ENCODE measurements at places on chromosomes 6 and 20.

- DNase-seq = no peak
Measured at GRCh38 chr20:61440548-61441055, 188.5 kb downstream of the CDH4 start.

DNA sequence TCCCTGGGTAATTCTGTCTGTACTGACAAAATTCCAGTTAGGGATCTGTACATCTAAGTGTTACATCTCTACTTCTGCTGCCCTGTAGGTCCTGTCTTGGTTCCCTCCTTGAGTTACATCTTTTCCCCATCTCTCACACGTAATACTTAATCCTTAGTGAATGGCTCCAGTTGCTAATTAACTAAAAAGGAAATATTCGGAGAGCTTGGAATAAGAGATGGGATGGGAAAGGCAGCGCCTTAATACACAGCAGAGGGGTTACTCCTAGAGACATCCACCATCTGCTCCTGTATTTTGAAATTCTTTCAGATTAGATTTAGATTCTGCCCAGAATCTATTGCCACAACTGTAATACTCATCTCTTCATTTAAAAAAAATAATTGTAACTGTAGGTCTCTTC, 384.0 kb downstream of the SAMD5 start:
- DNase-seq = no peak

DNA sequence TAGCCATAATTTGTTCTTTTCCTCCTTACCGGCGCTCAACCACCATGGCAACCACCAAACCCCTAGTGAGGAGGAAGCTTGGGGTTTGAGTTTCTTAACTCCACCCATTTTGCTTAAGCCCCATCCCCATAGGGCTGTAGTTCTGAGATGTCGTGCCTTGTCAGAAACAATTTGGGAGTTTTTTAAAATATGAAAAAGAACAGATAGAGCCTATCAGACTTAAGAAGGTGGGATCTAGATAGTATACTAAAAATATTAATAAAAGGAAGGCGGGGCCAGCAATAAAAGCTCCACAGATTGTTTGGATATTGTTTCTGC, 5.6 kb downstream of the BRD2 start:
- peak; percentile 61 for DNase-seq

GRCh38 chr6:37936906-37937305, 117.4 kb downstream of the ZFAND3 start:
- DNase-seq = no peak

GRCh38 chr6:75166236-75166635, 39.6 kb downstream of the COL12A1 start:
- no peak for DNase-seq

GRCh38 chr6:64330694-64331307, 695.2 kb downstream of the PHF3 start:
- DNase-seq = peak; percentile 50

GRCh38 chr20:32236048-32236533, 28.4 kb downstream of the POFUT1 start:
- DNase-seq = no peak

GRCh38 chr6:22133357-22133756, 163.5 kb downstream of the PRL start:
- DNase-seq = no peak

- DNase-seq = no peak
Measured at GRCh38 chr6:156859686-156860085, 82.5 kb downstream of the ARID1B start.

DNA sequence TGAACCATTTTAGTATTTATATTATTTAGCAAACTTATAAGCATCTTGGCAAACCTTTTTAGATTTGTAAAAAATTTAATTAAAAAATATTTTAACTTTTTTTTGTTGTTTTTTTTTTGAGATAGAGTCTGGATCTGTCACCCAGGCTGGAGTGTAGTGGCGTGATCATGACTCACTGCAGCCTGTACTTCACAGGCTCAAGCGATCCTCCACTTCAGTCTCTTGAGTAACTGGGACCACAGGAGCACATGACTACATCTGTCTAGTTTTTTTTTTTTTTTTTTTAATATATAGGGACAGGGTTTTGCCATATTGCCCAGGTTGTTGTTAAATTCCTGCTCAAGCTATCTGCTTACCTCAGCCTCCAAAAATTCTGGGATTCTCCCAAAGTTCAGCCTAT, 161.1 kb downstream of the EYS start:
- DNase-seq = no peak

- no peak for DNase-seq
Measured at GRCh38 chr20:14673164-14673563, 335.8 kb upstream of the FLRT3 start.

- no peak for DNase-seq
Measured at GRCh38 chr20:15759594-15759993, 813.7 kb downstream of the KIF16B start.

DNA sequence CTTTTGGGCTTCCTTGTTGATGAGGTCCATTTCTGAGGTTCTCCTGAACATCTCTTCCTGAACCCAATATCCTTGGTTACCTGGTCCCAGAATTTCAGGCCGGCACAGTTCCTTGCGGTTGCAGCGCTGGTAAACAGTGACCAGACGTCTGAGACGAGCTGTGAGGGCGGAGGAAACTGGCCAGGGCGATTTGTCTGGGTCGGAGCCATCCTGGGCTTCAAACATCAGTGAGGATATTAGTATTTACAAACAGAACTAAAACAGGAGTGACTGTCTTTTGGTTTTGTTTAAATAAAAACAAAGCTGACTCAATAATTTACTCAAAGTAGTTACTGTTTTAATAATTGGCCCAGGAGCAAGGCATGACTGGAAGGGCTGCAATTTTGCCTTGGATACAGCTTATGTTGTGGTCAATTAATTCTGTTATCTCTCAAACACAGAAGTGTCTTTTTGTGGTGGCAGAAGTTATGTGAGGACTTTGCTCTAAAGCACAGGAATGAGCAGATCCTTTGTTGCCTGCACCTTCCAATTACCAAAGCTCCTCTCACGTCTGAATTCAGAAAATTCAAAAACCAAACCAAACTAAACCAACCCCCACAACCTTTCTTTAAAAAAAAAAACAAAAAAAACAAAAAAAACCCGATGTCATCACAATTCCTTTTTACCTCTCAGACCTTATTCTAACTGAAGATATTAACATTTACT, 58.7 kb upstream of the EMILIN3 start:
- DNase-seq = no peak

DNA sequence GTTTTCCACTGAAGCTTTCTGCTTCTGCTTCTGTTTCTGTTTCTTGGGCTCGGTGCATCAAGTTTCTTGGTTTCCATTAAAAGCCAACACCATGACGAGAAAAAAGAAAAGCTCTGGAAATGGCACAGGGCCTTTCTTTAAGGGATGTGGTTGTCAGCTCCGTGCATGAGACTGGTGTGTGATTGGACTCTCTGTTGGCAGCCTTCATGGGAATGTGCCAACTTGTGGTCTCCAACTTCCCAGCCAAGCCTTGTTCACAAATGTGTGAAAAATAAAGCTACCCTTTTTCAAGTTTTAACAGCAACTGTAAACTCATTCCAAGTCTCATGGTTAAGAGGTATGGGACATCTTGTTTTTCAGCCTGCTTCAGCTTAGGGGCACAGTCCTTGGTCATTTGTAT, 68.7 kb upstream of the CST7 start:
- no peak for DNase-seq

DNA sequence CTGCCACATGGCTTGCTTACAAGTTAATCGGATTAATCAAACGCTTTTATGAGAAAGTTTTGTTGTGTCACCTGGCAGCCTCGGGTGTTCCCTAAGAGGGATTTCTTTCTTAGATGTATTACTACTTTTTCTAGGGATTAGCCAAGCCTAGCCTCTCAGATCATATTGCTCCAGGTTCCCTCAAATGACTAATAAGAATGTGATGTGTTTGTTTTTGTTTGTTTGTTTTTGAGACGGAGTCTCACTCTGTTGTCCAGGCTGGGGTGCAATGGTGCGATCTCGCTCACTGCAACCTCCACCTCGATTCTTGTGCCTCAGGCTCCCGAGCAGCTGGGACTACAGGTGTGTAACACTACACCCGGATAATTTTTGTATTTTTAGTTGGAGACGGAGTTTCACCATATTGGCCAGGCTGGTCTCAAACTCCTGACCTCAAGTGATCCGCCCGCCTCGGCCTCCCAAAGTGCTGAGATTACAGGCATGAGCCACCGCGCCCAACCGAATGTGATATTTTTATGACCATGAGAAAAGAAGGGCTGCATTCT, 977 bp downstream of the HMGN4 start:
- DNase-seq = no peak

- no peak for DNase-seq
Measured at GRCh38 chr6:166718516-166718915, 91.5 kb upstream of the RPS6KA2 start.

- peak; percentile 93 for DNase-seq
Measured at GRCh38 chr20:53579581-53580375, 13.9 kb downstream of the ZNF217 start.

DNA sequence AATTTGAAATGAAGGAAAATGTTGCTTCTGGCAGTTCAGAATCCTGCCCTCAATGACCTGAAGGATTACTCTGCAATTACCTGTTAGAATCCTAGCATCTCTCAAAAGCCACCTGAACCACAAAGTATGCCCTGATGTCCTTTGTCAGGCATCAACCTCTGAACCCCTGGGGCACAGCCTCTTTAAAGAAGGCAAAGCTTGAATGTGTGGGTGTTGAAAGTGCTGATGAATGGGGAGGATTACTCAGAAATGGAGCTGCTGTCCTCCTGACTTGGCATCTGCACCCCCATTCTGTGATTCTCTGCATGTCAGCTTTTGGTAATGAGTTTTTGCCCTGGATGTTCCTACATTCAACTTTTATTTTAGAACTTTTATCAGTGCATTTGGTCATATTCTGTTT, 179.2 kb downstream of the PKHD1 start:
- DNase-seq = no peak

DNA sequence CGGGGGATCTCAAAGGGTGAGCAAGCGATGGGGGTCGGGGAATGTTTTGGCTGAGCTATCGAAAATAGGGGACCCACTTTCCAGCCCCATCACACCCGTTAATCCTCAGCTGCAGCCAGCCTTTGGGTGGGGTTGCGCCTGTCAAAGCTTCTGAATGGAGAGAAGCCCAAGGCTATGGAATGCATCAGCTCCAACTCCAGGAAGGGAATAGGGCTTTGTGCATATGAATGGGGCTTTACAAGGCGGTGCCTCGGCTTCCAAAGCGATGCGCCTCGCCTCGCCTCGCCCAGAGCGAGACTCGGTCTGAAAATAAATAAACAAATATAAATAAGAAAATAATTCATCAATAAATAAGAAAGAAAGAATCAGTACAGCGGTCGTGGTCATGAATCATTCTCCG, 751.4 kb upstream of the DEFB115 start:
- no peak for DNase-seq

DNA sequence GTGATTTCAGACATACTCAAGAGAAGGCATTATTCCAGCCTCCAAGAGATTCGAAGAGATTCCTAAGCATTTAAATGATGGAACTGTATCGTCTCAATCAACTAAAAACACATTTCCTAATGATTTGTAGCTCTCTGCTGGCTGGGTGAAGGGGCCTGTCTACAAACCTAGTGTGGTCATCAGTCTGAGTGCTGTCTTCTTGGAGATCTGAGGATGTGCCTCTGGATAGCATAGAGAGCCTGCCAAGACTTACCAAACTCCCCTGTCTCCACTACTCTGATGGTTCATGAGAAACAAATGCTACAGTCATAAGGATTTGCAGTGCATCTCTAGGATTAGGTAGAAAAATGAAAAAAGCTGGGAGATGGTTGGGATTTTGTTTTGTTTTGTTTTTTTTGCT, 176.9 kb upstream of the CITED2 start:
- no peak for DNase-seq

DNA sequence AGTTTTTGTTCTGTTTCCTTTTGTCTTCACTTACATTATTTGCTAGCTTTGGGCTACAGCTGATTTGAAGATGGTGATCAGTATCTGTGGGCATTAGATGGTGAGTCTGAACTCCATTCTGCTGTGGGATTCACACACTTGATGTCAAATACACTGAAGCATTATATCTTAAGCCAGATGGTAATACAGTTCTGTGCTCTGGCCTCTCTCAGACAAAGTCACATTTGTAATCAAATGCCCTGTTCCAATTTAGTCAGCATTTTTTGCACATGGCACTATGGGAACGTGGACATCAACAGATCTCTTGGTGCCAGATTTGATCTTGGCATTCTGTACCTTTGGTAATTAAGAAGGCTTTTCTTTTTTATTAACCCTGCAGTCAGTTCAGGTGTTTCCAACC, 56.0 kb downstream of the SASH1 start:
- no peak for DNase-seq

- DNase-seq = no peak
Measured at GRCh38 chr20:33626190-33626589, 35.9 kb upstream of the C20orf144 start.

DNA sequence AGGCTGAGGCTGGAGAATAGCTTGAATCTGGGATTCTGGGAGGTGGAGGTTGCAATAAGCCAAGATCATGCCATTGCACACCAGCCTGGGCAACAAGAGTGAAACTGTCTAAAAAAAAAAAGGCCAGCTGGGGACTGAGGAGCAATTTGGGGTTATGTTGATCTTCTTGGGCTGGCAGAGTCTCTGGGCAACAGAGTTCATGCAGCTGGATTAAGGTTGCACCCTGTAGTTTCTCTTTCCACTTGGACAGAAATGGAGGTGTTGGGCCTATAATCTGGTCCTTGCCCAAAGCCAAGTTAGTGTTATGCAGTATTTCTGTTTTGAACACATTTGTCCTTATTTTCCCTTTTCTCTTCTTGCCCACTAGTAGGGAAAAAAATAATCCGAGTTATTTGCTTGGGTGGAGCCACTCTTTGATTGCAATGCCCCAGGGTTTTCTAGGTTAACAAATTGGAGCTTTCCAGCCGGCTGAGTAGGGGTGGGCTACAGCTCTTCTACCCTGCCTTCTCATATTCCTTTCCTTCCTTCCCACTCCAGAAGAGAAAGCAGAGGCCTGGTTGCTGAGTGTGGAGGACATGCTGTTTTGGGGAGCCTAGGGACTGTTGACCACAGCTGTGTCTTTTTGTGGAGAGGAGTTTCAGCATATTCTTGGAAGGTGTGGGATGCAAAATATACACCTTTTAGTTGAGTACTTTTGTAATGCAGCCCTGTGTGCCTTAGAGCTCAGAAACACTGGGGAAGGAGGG, 213.9 kb downstream of the SOX4 start:
- DNase-seq = no peak

- DNase-seq = no peak
Measured at GRCh38 chr6:105680131-105680530, 277.2 kb upstream of the PREP start.

Data from suppressor macrophage treated with lipopolysaccharide for 1 hour (primary cell).